Activated naive CD8-positive, alpha-beta T cell treated with anti-CD3 and anti-CD28 coated beads, Interleukin-2, amount 50 U/mL, for 16 hours (primary cell): ENCODE measurements at places on chromosomes 3 and 15.

DNA sequence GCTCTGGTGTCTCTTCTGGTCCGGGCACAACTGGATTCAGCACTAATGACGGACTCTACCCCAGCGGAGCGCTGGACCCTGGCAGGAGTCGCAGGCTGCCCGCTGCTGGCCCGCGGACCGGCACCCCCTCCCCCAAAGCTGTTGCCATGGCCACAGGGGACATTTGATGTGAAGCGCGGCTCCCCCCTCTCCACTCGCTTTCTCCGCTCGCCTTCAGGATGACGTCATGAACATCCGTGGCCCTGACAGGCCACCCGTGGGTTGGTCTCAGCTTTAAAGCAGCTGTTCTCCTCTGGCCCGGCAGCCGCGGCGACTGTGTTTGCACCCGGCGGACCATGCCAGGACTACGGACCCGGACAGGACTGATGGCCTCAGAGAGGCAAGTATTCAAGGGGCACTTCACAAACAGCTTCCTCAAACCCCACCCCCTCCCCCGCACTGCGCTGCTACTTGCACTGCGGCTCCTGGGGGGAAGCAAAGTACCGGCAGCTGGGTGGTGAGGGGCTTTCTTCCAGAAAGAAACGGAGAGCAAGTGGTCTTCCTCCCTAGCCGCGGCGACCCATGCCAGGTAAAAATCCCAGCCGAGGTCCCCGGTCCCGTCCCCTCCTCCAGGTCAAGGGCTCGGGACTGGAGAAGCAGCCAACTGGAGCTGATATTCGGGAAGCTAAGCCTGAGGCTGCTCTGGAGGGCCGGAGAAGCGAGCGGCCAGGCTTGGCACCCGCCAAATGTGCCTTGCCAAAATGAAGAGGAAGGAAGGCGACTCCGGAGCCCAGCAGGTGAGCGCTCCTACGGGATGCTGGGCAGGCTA lies 16.6 kb upstream of the AEN start:
- no peak for DNase-seq

DNA sequence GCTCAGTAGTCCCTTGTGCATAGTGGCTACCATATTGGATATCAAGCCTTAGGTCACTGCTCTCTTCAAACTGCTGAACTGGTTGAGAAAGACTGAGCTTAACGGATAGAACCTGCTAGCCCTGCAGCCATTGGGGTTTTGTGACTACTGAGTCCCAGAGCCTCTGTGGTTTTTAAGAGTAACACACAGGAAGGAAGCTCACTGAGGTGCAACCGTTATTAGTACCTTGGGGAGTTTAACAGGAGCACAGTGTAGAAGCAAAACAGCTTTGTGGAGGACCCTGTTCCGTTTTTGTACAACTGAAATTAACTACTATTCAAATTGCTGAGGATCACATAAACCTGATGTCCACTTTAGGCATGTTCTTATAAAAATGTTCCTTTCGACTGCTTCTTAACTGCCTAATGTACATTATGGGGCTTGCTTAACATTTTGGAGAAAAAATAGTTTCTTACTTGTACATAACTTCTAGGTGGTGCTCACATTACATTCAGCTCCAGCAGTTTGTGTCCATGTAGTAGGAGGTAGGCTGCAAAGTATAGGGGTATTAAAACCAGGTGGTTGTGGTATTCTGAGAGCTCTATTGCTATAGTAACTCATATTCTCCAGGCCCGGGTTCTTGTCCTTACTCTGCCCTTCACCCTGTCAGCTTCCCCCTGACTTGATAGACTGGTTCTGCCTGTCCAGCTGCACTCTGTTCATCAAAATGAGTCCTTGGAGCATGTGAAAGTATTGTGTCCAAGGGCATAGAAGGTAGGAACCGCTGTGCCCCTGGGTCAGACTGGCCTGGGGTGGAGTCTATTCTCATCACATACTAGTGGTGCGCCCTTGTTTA lies 17.3 kb downstream of the PXK start:
- no peak for DNase-seq

DNA sequence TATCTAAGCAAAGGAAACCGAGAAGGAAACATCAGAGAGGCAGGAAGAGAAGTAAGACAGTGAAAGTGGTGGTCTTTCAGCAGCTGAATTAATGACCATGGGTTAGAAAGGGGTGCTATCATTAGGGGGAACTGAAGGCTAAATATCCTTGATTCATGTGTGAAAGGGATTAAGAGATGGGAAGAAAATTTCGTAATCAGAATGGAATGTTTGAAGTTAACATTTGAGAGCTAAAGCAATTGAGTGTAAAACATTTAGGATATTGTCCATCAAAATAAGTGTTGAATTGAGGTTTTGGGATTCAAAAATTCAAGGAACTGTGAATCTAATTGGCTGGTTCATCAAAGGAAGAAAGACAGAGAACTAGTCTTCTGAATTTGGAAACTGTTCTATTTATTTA lies 4.1 kb upstream of the ECT2 start:
- no peak for DNase-seq

GRCh38 chr3:33260104-33260503 lies 17.1 kb upstream of the FBXL2 start:
- no peak for DNase-seq

GRCh38 chr3:163533381-163533780 lies 1544.9 kb downstream of the SI start:
- no peak for DNase-seq

GRCh38 chr3:194905696-194906095 lies 220.0 kb downstream of the FAM43A start:
- no peak for DNase-seq

DNA sequence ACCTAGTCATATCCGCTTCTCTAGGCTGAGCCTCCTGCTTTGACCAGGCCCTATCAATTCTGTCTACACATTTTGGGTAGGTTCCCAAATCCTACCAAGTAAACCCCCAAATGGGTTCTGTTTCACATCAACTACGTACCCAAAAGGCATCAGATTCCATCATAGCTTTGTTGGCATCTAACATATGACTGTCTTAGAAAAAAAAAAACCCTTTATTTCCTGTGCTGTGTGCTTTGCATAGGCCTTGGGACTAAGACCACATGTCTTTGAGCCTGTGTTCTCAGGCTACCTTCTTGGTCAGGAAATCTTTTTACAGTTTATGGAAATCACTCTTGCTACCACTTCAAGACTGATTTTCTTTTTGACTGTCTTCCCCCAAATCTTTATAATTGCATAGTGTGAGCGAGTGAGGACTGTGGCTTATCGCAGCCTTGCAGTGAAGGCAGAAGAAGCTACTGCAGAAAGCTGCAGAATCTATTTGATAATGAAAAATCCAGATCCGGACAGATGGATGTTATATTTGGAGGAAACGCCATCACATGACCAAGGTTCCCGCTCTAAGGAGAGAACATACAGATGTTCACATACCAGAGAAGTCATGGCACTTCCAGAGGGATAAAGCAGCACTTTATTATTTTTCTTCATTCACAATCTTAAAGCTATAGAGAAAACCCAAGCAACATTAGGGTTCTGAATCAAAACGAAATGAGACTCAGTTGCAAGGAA lies 111.2 kb downstream of the EOMES start:
- no peak for DNase-seq

- no peak for DNase-seq
Measured at GRCh38 chr15:48176957-48177356, 1.1 kb downstream of the MYEF2 start.

DNA sequence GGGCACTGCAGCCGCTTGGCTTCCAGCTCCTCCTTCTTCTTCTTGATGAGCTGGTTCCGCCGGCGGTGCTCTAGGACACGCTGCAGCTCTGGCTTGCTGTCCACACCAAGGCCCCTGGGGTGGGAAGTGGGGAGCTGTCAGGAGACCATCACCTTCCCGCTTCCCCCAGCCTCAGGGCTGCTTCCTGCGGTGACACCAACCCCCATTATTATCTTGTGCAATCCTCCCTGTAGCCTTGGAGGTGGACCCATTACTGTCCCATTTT lies 10.0 kb downstream of the FAM107A start:
- no peak for DNase-seq

DNA sequence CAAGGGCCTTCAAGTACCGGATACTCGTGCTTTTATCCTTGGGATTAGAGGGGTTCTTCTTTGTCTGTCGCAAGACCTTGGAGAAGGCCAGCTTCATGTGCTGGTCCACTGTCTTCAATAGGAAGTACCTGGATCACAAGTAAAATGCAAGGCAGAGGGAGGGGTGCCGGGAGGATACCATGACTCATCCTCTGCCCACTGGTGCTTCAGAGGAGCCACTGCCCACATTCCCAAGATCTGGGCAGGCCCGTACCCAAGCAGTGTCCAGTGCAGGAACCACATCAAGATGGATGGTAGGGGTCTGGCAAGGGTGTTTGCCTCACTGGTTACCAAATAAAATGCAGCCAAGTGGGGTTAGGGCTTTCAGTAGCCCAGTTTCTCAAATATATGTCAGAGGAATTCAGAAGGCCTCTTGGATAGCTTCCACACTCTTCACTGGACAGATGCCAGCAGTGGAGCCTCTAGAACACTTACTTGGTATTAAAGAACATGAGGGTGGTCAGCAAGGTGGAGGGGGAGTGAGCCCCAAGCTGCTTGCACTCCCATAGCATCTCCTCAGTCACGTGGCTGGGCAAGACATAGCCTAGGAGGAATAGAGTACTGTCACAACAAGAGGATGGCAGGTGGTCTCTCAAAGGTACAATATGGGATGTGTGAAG lies 3.6 kb upstream of the IMPDH2 start:
- no peak for DNase-seq

DNA sequence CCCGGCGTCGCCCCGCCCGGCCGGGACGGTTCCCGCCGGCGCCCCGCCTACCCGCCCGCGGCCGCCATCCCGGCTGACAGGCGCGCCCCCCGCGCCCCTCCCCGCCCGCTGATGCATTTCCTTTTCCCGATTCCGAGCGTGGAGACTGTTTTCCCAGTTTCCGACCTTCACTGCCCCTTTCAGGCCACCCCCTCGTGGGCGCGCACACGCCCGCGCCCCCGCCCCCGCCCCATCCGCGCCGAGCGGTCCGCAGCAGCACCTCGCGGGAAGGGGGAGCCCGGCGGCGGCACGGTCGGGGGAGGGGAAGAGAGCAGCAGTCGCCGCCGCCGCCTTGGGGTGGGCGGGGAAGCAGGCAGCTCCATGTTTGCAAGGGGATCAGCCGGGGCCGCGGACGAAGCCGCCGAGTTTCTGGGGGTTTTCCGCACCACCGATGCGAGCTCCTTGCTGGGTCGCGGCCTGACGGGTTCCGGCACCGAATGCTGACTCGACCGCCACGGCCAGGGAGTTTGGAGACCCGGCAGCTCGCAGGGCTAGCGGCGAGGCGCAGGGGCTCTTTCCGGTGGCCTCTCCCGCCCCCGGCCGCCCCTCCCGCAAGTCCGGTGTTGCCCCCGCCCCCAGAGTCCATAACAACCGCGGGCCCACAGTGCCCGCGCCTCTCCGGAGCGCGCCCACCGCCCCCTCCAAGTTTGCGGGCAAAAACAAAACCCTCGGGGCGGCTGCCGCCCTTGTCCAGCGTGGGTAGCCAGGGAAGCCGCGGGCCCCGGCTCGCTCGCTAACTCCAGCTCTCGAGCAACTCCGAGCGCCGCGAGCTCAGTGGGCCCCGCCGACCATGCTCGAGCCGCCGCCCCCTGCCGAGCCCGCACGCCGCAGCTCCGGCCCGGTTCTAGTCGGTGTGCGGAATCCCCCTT lies 3.2 kb upstream of the SIN3A start:
- peak; percentile 73 for DNase-seq

- no peak for DNase-seq
Measured at GRCh38 chr15:51348688-51349087, 7.2 kb downstream of the GLDN start.

GRCh38 chr3:158908187-158908734 lies 106.4 kb downstream of the MFSD1 start:
- DNase-seq: no peak

DNA sequence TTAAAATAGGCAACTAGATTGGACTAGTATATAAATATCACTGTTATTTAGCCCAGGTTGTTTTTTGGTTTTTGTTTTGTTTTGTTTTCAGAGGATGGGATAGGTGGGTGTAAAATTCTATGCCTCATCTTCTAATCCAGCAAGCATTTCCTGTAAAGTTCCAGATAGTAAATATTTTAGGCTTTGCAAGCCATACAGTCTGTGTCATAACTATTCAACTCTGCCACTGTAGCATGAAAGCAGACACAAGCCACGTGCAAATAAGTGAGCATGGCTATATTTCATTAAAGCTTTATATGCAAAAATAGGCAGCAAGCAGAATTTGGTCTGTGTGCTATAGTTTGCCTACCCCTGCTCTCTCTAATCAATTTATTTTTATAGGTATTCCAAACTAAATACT lies 657.3 kb upstream of the TGFBR2 start:
- no peak for DNase-seq

DNA sequence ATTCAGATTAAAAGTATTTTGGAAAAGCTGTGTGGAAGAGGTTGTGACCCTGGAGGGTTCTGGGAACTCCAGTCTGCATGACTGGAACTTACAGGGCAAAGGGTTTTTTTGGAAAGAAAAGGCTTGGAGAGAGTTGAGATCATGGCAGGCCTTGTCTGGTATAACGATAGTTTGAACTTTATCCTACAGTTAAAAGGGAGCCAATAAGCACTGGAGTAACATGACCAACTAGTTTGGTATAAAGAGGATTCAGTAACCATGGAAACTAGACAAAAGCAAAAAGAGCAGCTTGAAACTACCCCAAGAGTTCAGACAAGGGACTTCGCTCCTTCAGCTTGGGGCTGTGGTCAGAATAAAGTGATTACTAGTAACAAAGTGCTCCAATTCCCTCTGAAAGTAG lies 151.2 kb upstream of the TMCO5A start:
- DNase-seq: no peak

DNA sequence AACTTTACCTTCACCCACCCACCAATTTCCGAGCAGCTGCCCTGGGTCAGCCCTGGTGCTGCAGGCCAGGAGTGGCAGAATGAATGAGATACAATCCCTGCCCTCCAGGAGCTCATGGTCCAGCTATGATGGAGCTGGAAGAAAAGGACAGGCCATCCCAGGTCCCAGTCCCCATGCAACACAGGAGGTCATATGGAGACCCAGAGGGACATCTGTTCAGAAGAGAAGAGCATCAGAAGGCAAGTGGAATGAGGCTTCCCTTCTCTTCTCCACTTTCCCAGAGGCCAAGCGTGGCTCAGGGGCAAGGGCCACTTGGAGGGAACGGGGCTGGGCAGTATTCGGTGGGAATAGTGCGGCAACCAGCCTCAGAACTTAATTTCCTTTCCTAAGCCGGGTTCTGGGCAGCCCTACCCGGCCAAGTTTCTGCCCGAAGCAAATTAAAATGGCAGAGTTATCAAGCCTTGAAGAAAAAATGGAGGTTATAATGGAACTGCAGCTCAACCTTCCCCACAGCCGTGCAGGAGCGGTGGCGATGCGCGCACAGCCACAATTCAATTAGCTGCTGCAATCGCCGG lies 35.9 kb downstream of the TLE3 start:
- no peak for DNase-seq

- DNase-seq: no peak
Measured at GRCh38 chr15:49301562-49301961, 121.5 kb upstream of the FGF7 start.

- DNase-seq: no peak
Measured at GRCh38 chr3:76550522-76551201, 489.2 kb upstream of the ROBO2 start.

DNA sequence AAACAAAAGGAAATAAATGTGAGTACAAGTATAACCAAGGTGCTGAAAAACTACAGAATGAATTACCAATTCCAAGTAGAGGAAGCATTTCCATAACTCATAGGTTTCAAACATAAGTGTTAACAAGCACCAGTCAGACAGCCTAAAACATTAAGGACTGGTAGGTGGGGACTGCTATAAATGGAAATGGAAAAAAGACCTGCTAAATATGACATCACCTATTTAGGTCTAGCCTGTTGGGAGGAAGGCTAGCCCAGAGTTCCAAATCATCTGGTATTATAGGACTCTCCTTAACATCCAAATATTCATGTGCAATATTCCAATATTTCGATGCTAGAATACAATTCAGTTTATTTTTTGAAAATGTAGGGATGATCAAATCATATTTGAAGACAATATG lies 560.0 kb downstream of the ROBO2 start:
- no peak for DNase-seq

GRCh38 chr3:135865085-135865484 lies 100.4 kb upstream of the PPP2R3A start:
- no peak for DNase-seq
